ENCODE measurements at places on chromosomes 4 and X. TPM values are rescaled to one million over a fixed set of nuclear protein-coding genes. Genes with fewer than 3 reads are reported as not detected.

GPC4 gene
- 22.4 TPM for total RNA-seq

VCX3B gene
- total RNA-seq = not detected

MXRA5 gene
- total RNA-seq = 6.3 TPM

C4orf46 gene
- 3.7 TPM for total RNA-seq

RHOXF2B gene
- not detected for total RNA-seq

LDB2 gene
- 26.5 TPM for total RNA-seq

CXXC4 gene
- total RNA-seq = 0.99 TPM

PRSS12 gene
- total RNA-seq = 0.57 TPM

HSFX3 gene
- total RNA-seq = not detected

GAGE12E gene
- total RNA-seq = not detected

NR0B1 gene
- 65.8 TPM for total RNA-seq

XAGE3 gene
- total RNA-seq = not detected

ADH1A gene
- not detected for total RNA-seq

EVC2 gene
- 0.75 TPM for total RNA-seq

SULT1E1 gene
- total RNA-seq = 8.0 TPM

Measured in adrenal gland (tissue), 19 donors.